Activated CD4-positive, alpha-beta memory T cell treated with anti-CD3 and anti-CD28 coated beads for 36 hours (primary cell): ENCODE measurements at places on chromosomes 6 and 20.

DNA sequence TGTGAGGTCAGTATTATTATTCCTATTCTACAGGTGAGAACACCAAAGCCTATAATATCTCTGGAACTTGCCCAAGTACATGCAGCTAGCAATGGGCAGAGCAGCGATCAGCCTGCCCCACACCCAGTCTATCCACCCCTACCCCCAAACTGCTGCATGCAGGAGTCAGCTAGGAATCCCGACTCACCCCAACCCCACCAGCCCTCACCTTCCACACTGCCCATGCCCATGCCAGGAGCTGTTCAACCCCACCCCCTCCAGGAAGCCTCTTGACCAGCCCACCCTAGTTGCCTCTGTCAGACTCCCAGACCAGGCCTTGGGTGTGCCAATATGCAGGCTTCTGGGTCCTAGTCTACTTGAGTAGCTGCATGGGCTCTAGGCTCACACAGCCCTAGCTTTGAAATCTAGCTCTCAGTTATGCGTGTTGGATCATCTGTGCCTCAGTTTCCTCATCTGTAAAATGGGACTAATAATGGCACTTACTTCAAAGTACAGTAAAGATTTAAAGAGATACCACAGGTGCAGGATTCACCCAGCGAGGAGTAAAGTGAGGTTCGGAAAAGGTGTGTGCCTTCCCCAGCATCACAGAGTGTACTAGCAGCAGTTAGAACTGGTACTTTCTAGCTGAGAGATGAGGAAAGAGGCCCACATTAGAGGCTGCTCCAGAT is 173.2 kb downstream of the VEGFA start:
- DNase-seq = no peak

DNA sequence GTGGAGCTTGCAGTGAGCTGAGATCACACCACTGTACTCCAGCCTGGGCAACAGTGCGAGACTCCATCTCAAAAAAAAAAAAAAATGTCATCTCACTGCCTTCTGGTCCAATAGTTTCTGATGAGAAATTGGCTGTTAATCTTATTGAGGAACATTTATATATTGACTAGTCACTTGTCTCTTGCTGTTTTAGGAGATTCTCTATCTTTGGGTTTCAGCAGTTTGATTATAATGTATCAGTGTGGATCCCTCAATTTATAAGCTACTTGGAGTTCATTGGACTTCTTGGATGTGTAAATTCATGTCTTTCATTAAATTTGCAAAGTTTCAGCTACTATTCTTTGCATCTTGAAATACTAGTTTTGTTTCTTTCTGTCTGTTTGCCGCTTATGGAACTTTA is 11.2 kb downstream of the ZGPAT start:
- no peak for DNase-seq

- DNase-seq = no peak
Measured at GRCh38 chr6:3293271-3294155, 34.8 kb downstream of the PSMG4 start.

DNA sequence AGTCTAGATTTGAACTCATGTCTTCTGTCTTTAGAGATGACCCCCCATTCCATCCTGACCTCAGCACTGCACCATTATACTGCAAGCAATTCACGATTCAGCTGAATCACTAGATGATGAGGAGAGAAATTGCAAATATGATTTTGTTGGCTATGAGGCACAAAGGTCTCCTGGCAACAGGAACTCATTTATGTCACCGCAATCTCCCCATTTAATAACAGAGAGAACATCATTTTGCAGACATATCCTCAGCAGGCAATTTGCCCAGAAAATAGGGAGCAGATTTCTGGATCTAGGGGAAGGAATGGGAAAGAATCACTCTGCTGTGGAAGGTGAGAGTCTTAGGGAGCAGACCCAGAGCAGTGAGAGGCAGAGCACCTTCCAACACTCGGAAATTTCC is 303.0 kb downstream of the PAX1 start:
- DNase-seq = no peak

- DNase-seq = no peak
Measured at GRCh38 chr20:19552221-19553180, 205.6 kb upstream of the RIN2 start.

DNA sequence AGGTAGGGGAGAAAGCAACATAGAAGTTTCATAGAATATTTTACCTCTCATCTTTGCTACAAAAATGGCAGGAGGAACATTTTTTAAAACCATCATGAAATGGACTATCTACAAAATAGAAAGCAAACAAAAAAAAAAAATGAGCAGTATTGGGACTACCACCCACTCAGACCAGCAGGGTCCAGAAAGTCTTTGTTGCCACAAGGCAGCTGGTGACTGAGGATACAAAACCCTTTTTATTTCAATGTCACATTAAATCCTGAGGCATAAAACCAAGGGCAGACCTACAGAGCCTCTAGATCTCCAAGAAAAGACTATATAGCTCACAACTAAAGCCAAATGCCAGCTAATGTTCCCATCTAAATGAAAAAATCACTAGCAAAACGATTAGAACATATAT is 282.2 kb downstream of the PTPRK start:
- no peak for DNase-seq

GRCh38 chr20:5770987-5771318 is 20.8 kb downstream of the SHLD1 start:
- no peak for DNase-seq

GRCh38 chr6:15065261-15065989 is 180.4 kb upstream of the JARID2 start:
- DNase-seq = no peak

GRCh38 chr6:144411531-144412165 is 126.5 kb downstream of the UTRN start:
- DNase-seq = no peak

DNA sequence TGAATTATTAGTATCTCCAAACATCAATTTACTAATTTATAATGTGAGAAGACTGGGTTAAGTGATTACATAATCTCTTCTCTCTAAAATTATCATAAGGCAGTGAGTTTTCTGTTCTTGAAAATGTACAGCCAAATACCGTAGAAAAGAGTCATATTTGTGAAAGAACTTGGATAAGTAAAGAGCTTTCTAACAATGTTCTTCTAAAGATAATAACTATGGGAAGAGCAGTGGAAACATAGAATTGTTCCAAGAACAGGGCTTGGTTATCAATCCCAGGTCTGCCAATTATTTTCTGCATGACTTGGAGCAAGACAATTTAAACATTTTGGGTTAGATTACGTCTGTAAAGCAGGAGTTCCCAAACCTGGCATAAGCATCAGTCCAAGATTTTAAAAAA is 198.1 kb upstream of the SGK1 start:
- DNase-seq = no peak

DNA sequence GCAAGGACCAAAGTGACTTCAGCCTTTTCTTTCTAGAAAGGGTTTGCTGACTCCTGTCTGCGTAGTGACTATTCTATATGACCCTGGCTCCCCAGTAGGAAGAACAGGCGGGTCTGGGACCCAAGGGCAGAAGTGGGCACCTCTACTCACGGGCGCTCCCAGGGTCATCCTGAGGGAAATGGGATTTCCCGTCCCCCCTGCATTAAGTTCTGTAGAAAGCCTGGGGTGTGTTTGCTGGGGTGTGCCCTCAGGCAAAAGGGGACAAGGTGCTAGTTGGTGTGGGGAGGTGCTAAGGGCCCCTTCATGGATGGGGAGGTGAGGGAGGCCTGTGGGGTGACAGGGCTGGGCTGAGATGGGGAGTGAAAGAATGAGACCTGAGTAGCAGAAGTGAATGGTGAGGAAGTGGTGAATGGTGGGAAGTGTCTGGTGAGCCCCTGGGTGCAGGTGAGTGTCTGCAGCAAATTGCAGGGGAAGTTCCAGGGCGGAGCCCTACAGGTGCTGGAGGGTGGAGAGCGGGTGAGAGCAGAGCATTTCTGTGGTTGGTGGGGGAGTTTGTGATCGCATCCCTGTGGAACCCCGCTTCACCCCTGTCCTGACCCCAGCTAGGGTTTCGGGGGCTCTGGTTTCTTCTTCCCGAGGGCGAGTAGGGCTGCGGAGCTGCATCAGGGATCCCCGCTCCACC is 21.1 kb downstream of the RAET1L start:
- peak; percentile 61 for DNase-seq

- no peak for DNase-seq
Measured at GRCh38 chr20:19658137-19658536, 99.9 kb upstream of the RIN2 start.

DNA sequence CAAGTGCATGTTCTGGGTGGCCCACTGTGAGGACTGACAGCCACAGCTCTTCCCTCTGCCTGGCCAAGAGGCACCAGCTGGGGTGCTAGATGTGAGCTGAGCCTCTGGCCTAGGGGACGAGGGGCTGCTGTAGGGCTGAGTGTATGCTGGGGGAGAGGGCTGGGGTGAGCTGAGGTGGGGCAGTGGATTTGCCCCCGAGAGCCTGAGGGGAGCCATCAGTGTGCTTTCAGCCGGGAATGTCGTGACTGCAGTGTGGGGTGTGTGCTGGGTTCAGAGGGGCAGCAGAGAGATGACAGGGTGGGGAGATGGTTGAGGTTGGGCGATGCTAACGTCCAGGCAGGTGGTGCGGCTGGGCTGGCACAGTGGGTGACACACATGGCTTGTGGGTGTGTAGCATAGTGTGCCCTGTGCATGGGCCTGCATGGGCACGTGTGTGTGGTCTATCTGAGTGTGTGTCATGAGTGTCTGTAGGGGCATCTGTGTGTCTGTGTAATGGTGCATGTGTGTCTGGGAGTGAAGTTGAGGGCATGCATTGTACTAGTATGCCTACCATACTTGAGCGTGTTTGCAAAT is 46.0 kb upstream of the BLCAP start:
- no peak for DNase-seq

DNA sequence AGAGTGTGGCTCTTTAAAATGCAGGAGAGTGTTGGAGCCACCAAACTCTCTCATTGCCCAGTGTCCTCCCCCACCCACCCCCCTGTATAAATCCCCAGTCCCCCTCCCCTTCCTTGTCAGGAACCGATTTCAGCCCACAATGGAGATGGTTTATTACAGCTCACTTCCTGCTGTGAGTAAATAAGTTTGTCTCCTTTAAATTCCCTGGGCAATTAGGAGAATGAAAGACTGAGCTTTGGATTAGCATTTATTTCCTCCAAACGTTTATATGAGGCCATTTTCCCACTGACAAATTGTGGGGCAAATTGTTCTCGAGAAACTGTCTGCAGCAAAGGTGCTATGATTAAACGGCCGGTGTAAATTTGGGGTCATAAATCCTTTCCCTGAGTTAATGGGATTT is 128.8 kb downstream of the DHX35 start:
- no peak for DNase-seq

DNA sequence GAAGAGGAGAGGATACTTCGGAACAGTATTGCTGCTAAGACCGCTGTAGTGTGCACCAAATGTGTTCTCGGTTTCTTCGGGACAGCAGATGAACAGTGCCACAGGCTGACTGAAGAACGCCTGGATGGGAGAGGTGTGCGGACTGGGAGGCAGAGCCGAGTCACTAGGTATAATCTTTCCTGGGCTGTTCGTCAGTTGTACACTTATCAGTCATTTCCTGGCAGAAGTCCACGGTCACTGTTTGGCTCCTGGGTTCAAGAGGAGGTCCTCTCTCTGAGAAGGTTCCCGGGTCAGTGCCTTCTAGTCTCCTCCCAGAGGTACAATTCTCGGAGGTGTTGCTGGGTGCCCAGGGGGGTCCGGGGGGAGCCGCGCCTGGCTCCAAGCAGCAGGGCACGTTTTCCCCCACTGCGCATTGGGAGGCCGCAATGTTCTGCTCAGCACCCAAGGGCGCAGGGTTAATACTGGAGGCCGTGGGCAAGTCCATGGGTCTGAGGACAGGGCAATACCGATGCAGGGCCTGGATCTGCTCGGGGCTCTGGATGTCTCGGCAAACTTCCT is 38.1 kb downstream of the GJA10 start:
- no peak for DNase-seq

- DNase-seq = no peak
Measured at GRCh38 chr6:151482290-151482689, 11.5 kb upstream of the CCDC170 start.

- no peak for DNase-seq
Measured at GRCh38 chr6:81166770-81167169, 585.7 kb downstream of the TENT5A start.

- DNase-seq = peak; percentile 46
Measured at GRCh38 chr20:36153736-36154699, 522 bp upstream of the EPB41L1 start.

- no peak for DNase-seq
Measured at GRCh38 chr6:159013229-159013628, 13.2 kb upstream of the RSPH3 start.

DNA sequence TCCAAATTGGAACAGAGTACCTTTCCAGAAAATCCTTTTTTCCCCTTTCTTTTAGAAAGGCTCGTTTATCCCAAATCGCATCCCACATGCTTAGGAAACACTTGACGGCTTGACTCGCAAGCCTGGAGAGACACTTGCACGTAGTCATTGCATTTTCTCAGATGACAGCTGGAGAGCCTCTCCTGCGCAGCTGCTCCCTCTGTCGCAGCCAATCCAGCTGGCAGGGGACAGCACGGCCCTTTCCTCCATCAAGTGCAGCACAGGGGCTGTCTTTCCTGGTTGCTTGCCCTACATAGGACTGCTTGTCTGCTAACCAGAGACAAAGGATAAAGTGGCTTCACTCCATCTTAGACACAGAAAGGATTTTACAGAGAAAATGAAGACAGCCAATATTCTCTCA is 77.6 kb upstream of the RGS17 start:
- no peak for DNase-seq

- no peak for DNase-seq
Measured at GRCh38 chr6:149130090-149130489, 187.4 kb upstream of the TAB2 start.

DNA sequence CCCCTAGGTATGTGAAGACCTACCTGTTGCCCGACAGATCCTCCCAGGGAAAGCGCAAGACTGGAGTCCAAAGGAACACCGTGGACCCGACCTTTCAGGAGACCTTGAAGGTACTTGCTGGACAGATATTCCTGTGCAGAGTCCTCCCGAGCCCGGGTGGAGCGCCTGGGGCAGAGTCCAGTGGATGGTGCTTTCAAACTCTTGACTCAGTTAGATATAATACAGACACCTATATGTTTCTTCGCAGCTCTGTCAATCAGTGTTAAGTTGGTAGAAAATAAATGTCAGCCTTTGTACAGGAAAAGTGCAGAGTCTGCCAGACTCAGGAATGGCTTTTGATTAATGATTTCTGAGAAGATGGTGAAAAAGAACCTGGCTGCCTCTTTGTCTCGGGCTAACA is 67.2 kb downstream of the EZR start:
- no peak for DNase-seq

DNA sequence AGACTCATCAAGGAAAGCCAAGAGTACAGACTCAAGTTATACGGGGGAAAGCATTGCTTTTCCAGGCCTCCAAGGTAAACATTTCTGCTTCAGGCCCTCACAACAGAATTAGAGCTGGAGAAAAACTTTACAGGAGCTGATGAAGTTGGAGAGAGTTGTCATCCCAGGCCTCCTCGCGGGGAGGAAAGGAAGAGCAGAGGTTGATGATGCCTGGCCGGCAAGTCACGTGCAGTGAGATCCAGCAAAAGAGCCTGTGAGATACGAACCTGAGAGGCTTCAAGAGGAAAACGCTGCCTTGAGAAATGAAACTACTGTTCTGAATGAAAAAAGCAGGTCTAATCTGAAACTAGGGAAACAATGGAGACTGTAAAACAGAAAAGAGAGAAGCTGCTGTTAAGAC is 122.9 kb downstream of the FAM120B start:
- no peak for DNase-seq
